ENCODE measurements at places on chromosomes 3 and 15.

DNA sequence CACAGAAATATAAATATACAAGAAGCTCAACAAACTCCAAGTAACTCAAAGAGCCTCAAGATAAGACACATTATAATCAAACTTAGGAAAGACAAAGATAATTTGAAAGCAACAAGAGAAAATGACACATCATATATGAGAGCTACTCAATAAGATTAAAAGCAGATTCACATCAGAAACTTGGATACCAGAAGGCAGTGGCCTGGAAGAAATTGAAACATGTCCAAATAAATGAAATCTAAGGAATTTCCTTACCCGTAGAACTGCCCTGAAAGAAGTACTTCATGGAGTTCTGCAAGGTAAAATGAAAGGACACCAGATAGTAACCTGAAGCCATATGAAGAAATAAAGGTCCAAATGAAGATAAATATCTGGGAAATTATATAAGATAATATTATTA lies 113.9 kb downstream of the LSAMP start:
- DNase-seq: no peak

DNA sequence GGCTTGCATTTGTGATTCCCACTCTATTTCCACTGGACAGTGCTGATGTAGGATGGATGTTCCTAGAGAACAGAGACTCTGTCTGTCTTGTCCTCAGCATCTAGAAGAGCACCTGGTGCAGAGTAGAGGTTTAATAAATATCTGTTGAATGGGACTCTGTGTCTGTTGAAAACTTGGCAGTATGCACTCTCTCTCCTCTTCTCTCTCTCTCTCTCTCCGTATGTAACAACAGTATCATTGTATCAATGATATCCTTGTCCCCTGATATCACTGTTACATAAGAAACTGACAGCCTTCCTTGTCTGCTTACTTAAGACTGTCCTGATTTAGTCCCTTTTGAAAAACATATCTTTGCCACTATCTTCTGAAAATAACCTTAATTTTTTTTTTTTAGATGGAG lies 24.3 kb upstream of the MGLL start:
- no peak for DNase-seq

- no peak for DNase-seq
These were observed 3.2 kb downstream of the ZDHHC19 start for GRCh38 chr3:196207833-196208607.

- DNase-seq: no peak
These were observed 4.0 kb downstream of the RAB11A start for GRCh38 chr15:65873256-65873655.

DNA sequence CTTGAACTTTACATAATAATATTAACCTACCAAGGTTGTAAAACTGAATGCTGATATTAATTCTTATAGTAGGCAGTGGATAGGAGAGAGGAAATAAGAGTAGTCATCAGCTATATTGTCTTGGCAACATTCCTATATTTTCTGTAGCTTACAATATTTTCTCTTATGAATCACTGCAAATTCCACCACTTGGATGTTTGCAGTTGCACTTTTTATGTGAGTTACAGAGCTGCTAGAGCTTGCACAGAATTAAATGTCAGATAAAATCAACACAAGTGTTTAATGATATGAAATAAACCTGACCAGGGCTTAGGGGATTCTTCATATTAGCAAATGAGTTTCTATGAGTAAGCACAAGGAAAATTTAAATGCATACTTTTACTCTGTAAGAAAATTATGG lies 1710.1 kb downstream of the SI start:
- no peak for DNase-seq

Measured in NCI-H1092 (cell line).